ENCODE measurements at places on chromosomes 2 and 18. TPM values are rescaled to one million over a fixed set of nuclear protein-coding genes. Genes with fewer than 3 reads are reported as not detected.

GRCh38 chr2:101733257-101733993 lies 35.9 kb downstream of the MAP4K4 start:
- no peak overlapping the region for H3K4me3 ChIP-seq
- H3K27ac ChIP-seq, result no peak overlapping the region
- no peak for DNase-seq

DNA sequence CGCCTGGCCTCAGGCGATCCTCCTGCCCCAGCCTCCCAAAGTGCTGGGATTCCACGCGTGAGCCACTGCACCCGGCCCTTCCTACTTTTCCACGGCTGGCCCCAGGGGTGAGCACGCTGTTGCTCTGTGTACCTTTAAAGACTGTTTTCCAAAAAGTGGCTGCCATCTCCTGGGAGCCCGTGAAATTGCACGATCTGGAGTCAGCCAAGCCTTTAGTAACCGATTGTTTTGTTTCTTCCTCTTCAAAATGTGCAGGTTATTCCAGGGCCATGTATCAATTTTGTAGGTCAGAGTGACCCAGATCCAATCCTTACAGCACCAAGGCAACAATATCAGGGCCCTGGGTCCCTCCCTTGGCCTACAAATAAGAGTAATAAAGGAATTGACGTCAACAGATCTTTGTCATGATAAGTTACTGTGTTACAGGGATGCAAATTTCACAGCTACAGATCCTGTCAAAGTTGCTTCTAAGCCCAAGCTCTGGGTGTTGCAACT lies 135.6 kb upstream of the ZNF236 start:
- peak; percentile 67 for DNase-seq
- peak overlapping the region; percentile 41 for H3K4me3 ChIP-seq
- H3K27me3 ChIP-seq, result peaks cover 37% of the 10 kb centered on the region
- H3K4me1 ChIP-seq, result peaks cover 18% of the 10 kb centered on the region
- H3K27ac ChIP-seq, result peak overlapping the region; percentile 69

GRCh38 chr2:236341067-236341466 lies 76.9 kb upstream of the ASB18 start:
- no peaks in the 10 kb centered on the region for H3K36me3 ChIP-seq
- H3K27me3 ChIP-seq, result peaks cover 22% of the 10 kb centered on the region
- no peak for DNase-seq
- H3K27ac ChIP-seq, result no peak overlapping the region
- no peak overlapping the region for H3K4me3 ChIP-seq

DNA sequence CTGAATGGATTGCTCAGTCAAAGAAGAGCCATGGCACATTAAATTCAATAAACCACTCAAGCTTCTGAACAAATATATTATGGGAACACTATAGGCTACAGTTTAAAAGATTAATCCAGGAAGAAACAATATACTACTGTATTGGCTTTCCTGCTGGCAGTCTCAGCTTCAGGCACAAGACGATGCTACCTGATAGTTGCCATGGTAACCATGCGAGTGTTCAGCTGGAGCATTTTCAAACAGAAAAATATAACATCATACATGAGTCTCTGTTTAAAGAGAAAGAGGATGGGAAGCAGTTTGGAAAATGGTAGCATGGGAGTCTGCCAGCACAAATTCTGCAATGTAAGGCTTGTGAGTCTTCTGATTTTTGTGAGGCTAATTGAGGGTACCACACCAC lies 65.9 kb upstream of the CPO start:
- no peaks in the 10 kb centered on the region for H3K27me3 ChIP-seq
- H3K4me3 ChIP-seq, result no peak overlapping the region
- H3K36me3 ChIP-seq, result no peaks in the 10 kb centered on the region

- H3K36me3 ChIP-seq, result no peaks in the 10 kb centered on the region
- no peak overlapping the region for H3K27ac ChIP-seq
- peaks cover 20% of the 10 kb centered on the region for H3K4me1 ChIP-seq
- no peak overlapping the region for H3K4me3 ChIP-seq
- no peaks in the 10 kb centered on the region for H3K27me3 ChIP-seq
Measured at GRCh38 chr2:31402388-31402787, 12.2 kb downstream of the XDH start.

DNA sequence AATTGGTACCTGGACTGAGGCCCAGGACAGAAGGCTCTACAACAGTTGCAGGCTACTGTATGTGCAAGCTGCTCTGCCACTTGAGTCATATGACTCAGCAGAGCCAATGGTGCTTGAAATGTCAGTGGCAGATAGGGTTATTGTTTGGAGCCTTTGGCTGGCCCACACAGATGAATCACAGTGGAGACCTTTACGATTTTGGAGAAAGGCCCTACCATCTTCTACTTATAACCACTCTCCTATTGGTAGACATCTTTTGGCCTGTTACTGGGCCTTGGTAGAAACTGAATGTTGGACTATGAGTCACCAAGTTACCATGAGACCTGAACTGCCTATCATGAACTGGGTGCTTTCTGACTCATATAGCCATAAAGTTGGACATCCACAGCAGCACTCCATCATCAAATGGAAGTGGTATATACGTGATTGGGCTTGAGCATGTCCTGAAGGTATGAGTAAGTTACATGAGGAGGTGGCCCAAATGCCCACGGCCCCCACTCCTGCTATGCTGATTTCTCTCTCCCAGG lies 88.9 kb upstream of the NRXN1 start:
- H3K4me1 ChIP-seq, result no peaks in the 10 kb centered on the region
- H3K36me3 ChIP-seq, result no peaks in the 10 kb centered on the region
- H3K27ac ChIP-seq, result no peak overlapping the region
- H3K27me3 ChIP-seq, result no peaks in the 10 kb centered on the region

GRCh38 chr18:6363216-6363615 lies 51.5 kb downstream of the L3MBTL4 start:
- no peaks in the 10 kb centered on the region for H3K36me3 ChIP-seq
- H3K27ac ChIP-seq, result no peak overlapping the region
- no peak for DNase-seq
- no peak overlapping the region for H3K4me3 ChIP-seq

DNA sequence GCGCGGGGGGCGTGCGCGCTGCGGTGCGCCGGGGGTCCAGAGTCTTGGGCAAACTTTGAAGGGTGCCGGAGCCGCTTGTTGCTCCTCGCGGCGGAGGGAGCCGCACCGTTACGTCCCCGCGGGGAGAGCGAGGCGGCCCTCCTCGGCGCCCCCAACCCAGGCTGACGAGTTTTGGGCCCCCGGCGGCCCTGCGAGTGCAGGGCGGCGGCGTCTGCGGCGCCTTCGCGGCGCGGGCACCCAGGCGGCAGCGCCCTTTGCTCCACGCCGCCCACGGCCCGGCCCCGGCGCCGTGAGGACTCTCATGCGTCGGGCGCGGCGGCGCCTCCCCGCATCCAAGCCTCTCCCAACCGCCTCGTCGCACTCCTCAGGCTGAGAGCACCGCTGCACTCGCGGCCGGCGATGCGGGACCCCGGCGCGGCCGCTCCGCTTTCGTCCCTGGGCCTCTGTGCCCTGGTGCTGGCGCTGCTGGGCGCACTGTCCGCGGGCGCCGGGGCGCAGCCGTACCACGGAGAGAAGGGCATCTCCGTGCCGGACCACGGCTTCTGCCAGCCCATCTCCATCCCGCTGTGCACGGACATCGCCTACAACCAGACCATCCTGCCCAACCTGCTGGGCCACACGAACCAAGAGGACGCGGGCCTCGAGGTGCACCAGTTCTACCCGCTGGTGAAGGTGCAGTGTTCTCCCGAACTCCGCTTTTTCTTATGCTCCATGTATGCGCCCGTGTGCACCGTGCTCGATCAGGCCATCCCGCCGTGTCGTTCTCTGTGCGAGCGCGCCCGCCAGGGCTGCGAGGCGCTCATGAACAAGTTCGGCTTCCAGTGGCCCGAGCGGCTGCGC lies 814 bp downstream of the FZD7 start:
- DNase-seq, result peak; percentile 37
- H3K36me3 ChIP-seq, result peaks cover 23% of the 10 kb centered on the region
- H3K27me3 ChIP-seq, result no peaks in the 10 kb centered on the region
- peaks cover 15% of the 10 kb centered on the region for H3K4me1 ChIP-seq
- H3K27ac ChIP-seq, result peak overlapping the region; percentile 46
- no peak overlapping the region for H3K4me3 ChIP-seq

- no peak for DNase-seq
- H3K27me3 ChIP-seq, result peaks cover 55% of the 10 kb centered on the region
- H3K4me1 ChIP-seq, result no peaks in the 10 kb centered on the region
- no peak overlapping the region for H3K27ac ChIP-seq
- H3K4me3 ChIP-seq, result no peak overlapping the region
- H3K36me3 ChIP-seq, result no peaks in the 10 kb centered on the region
Measured at GRCh38 chr2:236348279-236348678, 84.1 kb upstream of the ASB18 start.

DNA sequence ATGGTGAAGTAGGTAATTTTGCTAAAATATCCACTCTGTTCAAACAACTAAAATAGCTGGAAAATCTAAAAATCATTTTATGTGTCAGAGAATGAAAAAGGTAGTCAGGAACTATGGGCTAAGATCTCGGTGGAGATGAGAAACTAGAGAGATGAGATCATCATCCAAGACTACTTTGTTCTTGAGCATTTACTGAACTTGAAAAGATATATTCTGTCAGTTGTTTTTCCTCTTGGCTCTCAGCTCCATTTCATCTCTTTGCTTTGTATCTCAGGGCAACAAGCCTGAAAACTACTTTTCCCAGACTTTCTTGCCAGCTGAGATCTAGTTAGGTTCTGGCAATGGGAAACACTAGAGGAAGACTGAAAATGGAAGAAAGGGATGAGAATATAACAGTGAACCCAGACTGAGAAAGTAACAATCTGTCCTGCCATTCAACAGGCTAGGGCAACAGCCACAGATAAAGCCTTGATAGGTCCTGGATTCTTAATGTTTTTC lies 346.2 kb upstream of the MEX3C start:
- H3K4me1 ChIP-seq, result no peaks in the 10 kb centered on the region
- no peak for DNase-seq
- H3K36me3 ChIP-seq, result no peaks in the 10 kb centered on the region
- H3K27me3 ChIP-seq, result no peaks in the 10 kb centered on the region
- no peak overlapping the region for H3K4me3 ChIP-seq
- no peak overlapping the region for H3K27ac ChIP-seq

GRCh38 chr2:218331745-218332144 lies 24.9 kb upstream of the CATIP start:
- H3K27ac ChIP-seq, result no peak overlapping the region
- DNase-seq, result no peak
- H3K4me3 ChIP-seq, result no peak overlapping the region
- no peaks in the 10 kb centered on the region for H3K36me3 ChIP-seq
- no peaks in the 10 kb centered on the region for H3K27me3 ChIP-seq

DNA sequence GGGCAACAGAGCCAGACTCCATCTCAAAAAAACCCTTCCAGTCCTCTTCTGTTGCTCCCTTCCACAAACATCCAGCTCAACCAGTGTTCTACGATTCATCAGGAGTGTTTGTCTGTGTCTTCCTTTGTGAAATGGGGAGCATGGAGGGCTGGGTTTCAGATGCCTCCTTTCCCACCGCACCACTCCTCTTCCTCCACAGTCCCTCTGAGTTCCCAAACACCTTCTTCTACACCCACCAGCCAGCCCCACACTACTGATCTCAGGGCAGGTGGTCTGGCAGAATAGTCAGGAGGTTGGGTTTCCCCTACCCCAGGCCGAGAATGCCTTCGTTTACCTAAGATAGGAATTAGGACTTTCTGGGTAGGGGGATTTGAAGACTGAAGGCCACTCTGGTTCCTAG lies 36.9 kb downstream of the NGEF start:
- H3K4me1 ChIP-seq, result peaks cover 29% of the 10 kb centered on the region
- no peaks in the 10 kb centered on the region for H3K27me3 ChIP-seq
- DNase-seq, result no peak
- peaks cover 1% of the 10 kb centered on the region for H3K36me3 ChIP-seq
- H3K27ac ChIP-seq, result no peak overlapping the region
- H3K4me3 ChIP-seq, result no peak overlapping the region

DNA sequence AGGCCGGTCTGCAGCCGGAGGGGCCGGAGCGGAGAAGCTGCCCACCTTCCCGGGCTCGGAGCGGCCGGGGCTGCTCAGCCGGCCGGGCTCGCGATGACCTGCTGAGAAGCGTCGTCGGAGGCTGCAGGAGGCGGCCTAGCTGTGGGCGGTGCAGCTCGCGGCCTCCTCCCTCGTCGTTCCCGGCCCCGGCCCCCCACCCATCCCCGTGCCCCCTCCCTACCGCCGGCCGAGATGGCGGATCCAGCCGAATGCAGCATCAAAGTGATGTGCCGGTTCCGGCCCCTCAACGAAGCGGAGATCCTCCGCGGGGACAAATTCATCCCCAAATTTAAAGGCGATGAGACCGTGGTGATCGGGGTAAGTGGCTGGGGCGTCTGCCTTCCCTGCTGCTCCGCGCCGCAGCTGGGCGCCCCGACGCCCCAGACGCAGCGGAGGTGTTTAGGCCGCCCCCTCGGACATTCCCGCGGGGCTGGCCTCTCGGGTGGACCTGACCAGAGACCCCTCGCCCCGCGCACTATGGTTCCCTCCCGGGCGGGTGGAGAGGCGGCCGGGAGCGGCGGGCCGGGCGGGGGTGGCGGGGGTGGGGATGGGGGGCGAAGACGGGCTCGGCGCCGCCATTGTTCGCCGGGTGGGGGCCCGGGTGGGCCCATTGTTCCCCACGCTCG lies 492 bp downstream of the KIF5C start:
- H3K4me3 ChIP-seq, result peak overlapping the region; percentile 54
- no peak overlapping the region for H3K27ac ChIP-seq

DNA sequence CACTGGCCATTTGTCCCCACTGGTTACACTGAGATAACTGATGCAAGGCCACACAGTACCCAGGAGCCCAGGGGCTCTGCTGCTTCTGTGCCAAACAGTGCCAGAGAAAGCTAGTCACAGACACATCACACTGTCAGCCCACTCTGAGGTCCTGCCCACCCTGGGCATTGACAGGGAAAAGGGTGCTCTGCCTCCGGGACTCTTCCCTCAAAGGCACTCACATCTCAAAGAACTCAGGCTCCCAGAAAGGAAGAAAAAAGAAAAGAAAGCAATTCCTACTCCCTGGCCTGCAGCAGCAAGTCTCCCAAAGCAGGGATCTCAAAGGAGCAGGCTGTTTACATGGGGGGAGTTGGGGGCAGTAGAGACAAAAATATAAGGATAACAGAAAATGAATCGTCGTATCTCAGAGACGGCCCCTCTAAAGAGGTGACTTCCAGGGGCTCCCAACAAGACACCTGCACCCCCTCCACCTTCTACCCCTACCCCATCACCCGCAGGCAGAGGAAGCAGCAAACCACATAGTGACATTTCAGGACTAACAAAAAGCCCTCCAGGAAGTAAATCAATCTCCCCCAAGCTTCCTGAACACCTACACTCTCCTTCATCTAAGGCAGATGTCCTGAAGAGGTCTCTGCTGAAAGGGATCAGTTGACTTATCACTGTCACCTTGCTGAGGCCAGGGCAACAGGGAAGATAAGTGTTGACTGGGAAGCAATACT lies 247.6 kb downstream of the TNS1 start:
- H3K27me3 ChIP-seq, result peaks cover 33% of the 10 kb centered on the region
- no peak overlapping the region for H3K4me3 ChIP-seq
- no peak for DNase-seq
- H3K36me3 ChIP-seq, result no peaks in the 10 kb centered on the region

GRCh38 chr2:233810385-233810784 lies 32.3 kb downstream of the MROH2A start:
- DNase-seq, result no peak
- H3K27me3 ChIP-seq, result peaks cover 28% of the 10 kb centered on the region
- H3K4me1 ChIP-seq, result no peaks in the 10 kb centered on the region
- H3K36me3 ChIP-seq, result no peaks in the 10 kb centered on the region

GRCh38 chr2:118697781-118698180 lies 149.7 kb downstream of the EN1 start:
- H3K27ac ChIP-seq, result no peak overlapping the region
- DNase-seq, result no peak
- H3K27me3 ChIP-seq, result peaks cover 13% of the 10 kb centered on the region
- H3K4me1 ChIP-seq, result peaks cover 8% of the 10 kb centered on the region
- no peak overlapping the region for H3K4me3 ChIP-seq

Gene ITGB6
- 84.8 TPM for total RNA-seq

Gene HOXD11
- total RNA-seq, result not detected

Gene NT5C1B
- not detected for total RNA-seq

Gene HK2
- 56.5 TPM for total RNA-seq

Gene IAH1
- total RNA-seq, result 25.0 TPM

Gene TTC32
- 13.6 TPM for total RNA-seq

Gene CPLX4
- total RNA-seq, result not detected

Gene ATP6V1B1
- total RNA-seq, result not detected

All from Calu3 (cell line).